T-helper 22 cell (primary cell): ENCODE measurements at places on chromosomes 11 and 22.

DNA sequence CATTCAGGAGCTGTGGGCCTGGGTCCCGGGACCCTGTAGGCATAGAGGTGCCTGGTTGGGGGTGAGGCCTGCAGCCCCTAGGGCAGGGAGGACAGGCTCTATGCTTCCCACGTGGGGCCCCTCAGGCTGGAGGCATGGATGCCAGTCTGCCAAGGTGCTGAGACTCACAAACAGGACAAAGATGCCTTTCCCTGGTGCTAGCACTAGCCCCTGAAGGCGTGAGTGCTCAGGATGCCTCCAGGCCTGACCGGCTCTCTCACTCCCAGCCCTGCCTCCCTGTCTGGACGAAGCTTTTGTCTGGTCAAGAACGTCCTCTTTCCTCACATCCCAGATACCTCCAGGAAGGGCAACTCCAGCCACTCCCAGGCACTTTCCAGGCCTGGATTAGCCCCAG is 2.1 kb downstream of the CDC42BPG start:
- DNase-seq, result no peak

DNA sequence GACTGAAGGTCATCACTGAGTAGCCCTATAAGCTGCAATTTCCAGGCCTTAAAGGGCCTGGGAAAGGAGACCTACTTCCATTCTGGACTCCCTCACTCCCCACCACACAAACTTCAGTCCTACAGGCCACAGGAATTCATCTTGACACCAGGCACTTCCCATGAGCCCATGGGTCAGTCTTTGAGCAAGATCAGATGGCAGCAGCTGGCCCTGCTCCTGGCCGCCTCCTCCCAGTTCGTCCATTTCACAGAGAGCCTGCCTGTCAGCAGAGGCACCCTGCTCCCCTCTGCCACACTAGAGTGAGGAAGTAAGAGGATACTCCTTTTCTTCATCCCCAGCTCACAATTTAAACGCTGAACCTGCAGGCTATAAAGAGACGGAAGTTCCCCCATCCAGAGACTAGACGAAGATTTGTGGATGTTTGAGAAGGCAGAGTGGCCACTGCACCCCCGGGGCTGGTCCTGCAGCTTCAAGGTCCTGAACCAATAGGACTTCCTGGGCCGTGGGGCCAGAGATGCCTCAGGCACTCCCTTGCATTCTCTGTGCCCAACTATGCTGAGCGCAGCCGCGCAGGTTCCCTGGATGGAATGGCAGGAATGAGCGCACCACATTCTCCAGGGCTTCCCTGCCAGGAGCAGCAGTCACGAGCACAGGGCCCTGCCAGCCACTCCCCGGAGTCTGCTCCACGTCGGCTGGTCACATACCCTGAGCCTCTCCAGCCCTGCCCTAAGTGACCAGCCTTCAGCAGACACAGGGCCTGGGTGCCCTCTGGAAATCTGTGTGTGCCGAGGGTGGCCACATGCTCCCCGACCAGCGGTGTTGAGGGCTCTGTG is 33.5 kb upstream of the BID start:
- DNase-seq, result no peak

DNA sequence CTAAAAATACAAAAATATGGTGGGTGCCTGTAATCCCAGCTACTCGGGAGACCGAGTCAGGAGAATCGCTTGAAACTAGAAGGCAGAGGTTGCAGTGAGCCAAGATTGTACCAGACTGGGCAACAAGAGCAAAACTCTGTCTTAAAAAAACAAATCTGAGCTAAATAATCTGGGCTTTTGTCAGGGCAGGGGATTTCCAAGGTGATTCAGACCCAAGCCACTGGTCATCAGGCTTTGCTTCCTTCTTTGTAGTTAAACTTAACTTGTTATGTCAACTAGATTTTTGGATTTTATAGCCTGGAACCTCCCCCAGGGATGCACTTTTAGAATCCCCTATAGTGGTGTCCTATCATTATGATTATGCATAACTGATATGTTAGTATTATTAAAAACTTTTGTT is 27.0 kb upstream of the SLC22A8 start:
- no peak for DNase-seq

DNA sequence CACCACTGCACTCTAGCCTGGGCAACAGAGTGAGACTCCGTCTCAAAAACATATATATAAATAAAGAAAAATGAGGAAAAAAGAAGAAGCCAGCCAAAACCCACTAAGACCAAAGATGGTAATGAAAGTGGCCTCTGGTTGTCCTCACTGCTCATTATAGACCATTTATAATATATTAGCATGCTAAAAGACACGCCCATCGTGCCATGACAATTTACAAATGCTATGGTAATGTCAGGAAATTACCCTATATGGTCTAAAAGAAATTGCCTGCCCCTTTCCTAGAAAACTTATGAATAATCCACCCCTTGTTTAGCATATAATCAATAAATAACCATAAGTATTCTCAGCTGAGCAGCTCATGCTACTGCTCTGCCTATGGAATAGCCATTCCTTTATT is 16.1 kb upstream of the TMEM86A start:
- DNase-seq, result no peak

DNA sequence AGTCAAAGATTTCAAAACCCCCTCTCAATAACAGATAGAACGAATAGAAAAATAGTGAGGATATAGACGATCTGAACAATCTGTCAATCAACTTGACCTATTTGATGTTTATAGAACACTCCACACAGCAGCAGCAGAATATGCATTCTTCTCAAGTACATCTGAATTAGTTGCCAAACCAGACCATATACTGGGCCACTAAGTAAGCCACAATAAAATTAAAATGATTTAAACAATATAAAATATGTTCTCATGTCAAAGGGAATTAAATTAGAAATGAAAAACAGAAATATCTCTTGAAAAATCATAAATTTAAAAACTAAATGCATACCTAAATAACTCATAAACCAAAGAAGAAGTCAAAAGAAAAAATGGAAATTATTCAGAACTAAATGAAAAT is 229.2 kb downstream of the SBF2 start:
- DNase-seq, result no peak

DNA sequence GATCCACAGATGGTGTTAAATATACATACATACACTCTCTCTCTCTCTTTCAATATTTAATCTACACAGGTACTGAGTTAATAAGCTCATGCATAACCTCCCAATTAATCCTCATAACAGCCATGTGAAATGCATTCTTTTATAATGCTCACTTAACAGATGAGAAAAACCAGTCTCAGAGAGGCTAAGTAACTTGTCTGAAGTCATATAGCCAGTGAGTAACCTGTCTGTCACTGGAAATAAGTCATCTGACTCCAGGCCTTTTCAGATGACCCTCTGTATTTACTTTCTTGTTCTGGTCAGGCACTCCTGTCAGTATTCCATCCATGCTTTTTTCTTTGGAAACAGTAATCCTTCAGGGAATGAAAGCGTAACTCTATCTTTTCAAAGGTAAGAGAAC is 594.0 kb upstream of the TENM4 start:
- DNase-seq, result no peak

DNA sequence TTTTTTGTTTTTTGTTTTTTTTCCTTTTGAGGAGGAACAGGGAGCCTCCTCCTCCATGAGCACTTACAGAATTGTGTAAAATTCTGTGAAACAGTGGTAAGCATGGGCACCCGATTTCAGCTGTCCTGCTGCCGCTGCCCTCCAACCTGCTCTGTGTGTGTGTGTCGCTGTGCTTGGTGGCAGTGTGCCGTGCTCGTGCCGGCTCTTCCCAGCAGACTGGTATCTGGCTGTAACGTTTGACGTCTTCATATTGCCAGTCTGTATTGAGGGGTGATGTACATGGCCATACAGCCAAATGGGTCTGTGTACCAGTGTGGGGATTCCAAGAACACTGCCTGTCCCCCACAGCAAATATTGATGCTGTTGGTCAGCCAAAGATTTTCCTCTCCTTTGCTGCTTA is 97.1 kb downstream of the CWC15 start:
- no peak for DNase-seq

- no peak for DNase-seq
These were observed 1427.1 kb downstream of the LRRC4C start for GRCh38 chr11:40032331-40032730.

DNA sequence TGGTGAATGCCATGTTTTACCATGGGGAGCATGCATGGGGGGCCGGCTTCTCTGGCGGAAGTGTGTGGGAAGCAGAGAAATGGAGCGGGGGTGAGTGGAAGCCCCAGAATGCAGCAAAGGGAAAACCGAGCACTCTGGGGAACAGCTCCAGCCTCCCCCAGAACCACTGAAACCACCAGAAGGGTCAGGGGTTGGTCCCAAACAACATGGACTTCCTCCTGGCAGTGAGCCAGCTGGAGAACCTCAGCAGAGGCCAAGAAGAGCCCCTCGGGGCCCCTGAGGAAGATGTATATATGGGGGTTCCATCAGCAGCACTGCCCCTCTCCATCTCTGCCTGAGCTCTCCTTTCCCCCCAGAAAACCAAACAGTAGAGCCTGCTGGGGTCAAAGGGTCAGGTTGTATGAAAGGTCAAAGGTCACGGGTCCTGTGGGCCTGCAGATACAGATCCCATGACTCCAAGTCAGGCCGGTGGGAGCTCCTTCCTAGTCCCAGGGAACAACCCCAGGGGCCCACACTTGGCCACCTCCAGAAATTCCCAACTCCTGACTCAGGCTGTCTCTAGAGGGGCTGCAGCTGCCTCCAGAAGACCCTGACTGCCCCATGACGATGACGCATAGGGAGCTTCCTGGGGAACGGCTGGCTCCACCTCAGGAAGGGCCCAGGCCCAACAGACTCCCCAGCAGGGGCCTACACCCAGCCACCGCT is 48.5 kb upstream of the TIMP3 start:
- no peak for DNase-seq

GRCh38 chr11:63872800-63873197 is 33.9 kb downstream of the MARK2 start:
- DNase-seq, result no peak

DNA sequence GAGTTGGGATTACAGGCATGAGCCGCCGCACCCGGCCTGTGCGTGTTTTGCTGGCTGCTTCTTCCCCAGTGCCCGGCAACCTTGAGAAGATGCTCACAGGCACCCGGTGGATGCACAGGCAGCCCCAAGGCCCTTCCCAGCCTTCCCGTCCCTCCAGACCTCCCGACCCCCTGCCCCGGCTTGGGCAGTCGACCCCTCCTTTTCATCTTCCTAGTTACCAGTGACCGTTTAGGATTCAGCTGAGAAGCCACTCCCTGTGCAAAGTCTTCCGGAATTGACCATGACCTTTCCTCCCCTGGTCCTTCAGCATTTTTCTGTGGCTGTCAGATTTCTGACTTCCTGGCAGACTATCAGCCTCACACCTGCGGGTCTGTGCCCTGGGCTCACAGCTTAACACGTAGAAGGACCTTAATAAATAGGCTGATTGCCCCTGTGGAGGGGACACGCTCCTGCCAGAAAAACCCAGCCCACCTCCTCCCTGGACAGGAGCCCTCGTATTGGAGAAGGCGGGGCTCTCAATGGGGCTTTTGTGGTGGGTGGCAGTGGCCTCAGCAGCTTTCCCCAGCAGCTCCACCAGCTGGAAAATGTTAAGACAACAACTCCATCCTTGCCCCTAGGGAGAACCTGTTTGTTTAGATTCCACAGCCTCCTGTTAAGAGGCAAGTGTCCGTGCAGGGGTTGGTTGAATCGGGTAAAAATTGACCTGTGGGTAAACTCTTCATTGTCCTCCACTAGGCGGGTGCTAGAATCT is 10.4 kb upstream of the ANO1 start:
- DNase-seq, result no peak

DNA sequence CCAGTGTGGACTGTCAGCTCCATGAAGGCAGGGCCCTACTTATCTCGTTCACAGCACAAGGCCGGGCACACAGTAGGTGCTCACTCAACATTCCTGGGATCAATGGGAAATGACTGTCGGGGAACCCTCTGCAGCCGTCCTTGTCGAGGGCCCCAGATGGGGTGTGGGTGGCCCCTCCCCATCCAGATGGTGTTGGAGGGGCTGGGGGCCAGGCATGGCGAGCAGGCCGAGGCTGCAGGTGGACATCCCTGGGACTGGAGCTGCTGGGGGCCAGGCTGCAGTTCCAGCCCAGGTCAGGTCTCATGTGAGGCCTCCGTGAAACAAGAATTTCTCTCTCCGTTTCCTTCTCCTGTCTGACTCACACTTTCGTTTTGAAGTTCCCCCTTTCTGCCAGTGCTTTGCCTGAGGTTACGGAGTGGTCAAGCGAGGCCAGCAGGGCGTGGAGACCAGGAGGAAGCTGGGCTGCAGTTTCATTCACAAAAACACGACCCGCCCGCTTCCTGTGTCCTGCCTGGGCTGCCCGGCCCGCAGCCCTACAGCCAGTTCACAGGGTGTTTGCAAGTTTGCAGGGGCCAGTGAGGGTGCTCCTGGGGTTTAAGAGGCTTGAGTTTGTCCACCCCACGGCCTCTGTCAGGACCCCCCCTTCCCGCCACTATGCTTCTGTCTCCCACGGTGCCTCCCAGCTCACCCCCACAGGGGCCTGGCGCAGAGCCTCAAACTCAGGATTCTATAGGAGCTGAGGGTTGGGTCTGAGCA is 4.5 kb downstream of the MYEOV start:
- DNase-seq, result no peak

DNA sequence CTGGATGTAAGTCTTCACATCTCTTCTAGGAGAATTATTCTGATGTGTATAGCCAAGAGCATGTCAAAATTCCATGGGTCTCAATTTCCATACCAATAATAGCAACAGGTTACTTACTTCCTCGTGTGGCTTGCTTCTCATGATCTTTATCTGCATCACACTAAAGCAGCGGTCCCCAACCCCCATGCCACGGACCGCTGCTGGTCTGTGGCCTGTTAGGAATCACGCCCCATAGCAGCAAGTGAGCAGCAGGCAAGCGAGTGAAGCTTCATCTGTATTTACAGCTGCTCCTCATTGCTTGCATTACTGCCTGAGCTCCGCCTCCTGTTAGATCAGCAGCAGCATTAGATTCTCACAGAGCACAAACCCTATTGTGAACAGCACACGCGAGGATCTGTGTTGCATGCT is 28.9 kb upstream of the SLC25A1 start:
- no peak for DNase-seq

DNA sequence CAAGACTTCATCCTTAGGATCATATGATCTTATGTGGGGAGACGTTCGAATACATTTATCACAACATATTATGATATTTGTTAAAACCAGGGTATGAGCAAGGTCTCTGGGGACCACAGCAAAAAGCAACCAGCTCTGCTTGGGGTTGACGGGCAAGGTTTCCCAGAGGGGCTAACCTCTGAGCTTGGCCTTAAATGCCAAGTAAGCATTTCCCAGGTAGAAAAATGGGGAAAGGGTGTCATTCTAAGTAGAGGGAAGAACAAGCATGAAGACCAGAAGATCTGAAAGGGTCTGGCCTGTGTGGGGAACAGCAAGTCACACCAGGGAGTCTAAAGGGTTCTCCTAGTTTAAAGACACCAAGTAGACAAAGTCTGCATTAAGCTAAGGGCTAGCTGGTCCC is 24.1 kb downstream of the CLMP start:
- DNase-seq, result no peak

- no peak for DNase-seq
These were observed 112.0 kb upstream of the E2F8 start for GRCh38 chr11:19352771-19353160.
